ENCODE measurements at places on chromosomes 6 and 20.

- no peak for DNase-seq
Observed at GRCh38 chr6:108588586-108588985, 27.9 kb downstream of the FOXO3 start.

GRCh38 chr6:166314454-166314853 is 6.3 kb upstream of the PRR18 start:
- DNase-seq: no peak

- DNase-seq: no peak
Observed at GRCh38 chr6:108760126-108761050, 87.8 kb upstream of the ARMC2 start.

GRCh38 chr20:53338716-53339115 is 254.9 kb downstream of the ZNF217 start:
- DNase-seq: no peak

GRCh38 chr6:148760568-148761526 is 14.0 kb downstream of the UST start:
- DNase-seq: peak; percentile 36

- DNase-seq: no peak
Observed at GRCh38 chr6:53962646-53963045, 148.6 kb upstream of the MLIP start.

GRCh38 chr6:49958180-49958579 is 5.8 kb downstream of the DEFB114 start:
- DNase-seq: no peak

DNA sequence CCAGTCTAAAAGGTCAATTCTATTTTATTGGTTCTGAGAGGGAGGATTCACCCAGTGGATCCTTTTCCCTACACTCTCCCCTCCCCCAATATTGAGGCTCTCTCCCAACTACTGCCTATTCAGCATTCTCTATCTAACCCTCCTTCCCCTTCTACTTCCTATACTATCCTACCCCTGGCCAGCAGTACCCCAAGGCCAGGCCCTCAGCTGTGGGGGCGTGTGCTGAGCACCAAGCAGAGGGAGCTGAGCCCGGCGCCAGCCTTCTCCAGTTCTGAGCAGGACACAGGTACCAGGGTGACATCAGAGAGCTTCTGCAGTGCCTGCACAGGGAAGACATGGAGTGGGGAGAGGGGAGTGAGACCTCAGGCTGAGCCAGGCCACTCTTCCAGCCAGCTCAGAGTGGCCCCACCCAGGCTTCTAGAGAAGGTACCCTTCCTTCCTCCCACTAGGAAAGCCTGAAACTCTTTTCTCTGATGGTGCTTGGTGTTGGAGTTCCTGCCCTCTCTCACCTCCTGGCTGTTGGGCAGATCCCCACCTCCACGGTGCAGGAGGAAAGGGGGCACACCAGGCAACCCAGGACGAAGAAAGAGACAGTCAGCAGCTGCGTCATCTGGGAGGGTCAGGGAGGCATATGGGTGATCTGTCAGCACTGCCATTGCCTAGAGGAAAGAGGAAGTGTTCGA is 1.9 kb downstream of the DDAH2 start:
- DNase-seq: no peak
